ENCODE measurements at places on chromosomes 3 and 15.

GRCh38 chr3:107769882-107770281 lies 247.1 kb downstream of the BBX start:
- no peak for ATAC-seq

DNA sequence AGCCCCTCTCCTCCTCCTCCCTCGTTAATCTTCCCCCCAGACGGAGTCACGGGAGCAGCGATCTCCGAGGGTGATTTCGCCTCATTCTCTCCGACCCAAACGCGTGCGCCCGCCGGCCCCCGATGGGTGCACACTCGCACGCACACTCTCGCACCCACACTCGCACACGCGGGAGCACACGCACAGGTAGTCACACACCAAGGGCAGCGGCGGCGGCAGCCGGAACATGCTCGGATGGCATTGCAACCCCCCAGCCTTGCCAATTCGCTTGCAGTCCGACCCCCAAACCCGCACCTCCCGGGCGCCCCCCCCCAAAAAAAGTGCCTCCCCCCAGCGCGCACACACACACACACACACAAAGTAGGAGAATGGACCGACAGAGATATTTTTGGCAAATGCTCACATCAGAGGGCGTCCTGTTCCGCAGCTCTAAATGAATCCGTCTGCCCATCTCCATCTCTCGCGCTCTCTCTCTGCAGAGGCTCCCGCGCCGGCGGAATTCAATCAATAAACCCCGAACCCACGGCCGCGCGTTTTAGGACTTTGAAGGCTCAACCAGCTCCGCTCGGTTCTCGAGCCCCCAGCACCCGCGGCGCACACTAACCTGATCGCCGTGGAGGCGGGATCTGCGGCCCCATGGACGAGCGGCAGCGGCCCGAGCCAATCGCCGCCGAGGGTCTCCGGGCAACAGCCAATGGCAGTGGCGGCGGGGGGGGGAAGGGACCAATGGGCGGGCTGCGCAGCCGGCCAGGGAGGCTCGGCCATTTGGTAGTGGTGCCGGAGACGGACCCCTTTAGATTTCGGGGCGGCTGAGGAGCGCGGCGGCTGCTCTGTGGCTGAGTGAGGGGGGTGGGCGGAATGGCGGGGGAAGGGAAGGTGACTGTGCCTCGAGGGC lies at the start of gene ANP32A:
Gene ANP32A (minus strand): TSS at position 601 of the 895 bp plus-strand sequence. CDS start 144 bp downstream, at position 457.
- ATAC-seq = peak; percentile 73

- no peak for ATAC-seq
These were observed 154.6 kb downstream of the CHST2 start for GRCh38 chr3:143273975-143274690.

- no peak for ATAC-seq
These were observed 18.8 kb upstream of the GASK1A start for GRCh38 chr3:42960282-42960681.

- ATAC-seq = no peak
These were observed 23.8 kb upstream of the CNBP start for GRCh38 chr3:129207479-129207878.

GRCh38 chr3:186260726-186261125 lies 101.3 kb downstream of the DGKG start:
- no peak for ATAC-seq

DNA sequence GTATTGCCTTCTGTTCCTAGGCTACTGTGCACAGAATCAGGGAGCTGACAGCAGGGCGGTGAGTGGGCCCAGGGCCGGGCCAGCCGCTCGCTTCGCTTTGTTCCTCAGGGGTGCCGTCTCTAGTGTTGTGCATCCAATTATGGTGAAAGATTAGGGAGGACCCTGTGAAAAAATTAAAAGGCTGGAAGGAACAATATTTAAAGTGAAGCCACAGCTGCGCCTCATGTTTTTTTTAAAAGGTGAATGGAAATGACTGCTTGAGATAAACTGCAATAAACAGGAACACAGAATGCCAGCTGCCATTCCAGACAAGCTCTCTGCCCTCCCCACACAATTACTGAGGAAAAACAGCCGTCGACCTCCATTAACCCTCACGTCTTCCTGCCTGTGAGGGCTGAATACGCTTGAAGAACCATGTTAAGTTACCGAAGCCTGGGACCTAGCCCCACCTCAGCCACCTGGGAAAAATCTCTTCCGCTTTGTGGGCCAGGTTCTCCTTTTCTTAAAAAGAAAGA lies 132.0 kb upstream of the IL12A start:
- no peak for ATAC-seq

GRCh38 chr3:11514191-11514821 lies 129.4 kb downstream of the VGLL4 start:
- no peak for ATAC-seq

All from activated CD4-positive, CD25-positive, alpha-beta regulatory T cell treated with anti-CD3 and anti-CD28 coated beads, Interleukin-2, amount 50 U/mL, for 24 hours (primary cell).